Right renal cortex interstitium (tissue), 3 donors: ENCODE measurements at places on chromosomes 3 and 15.

- DNase-seq: no peak
These were observed 537.2 kb upstream of the IL12A start for GRCh38 chr3:159451482-159451881.

DNA sequence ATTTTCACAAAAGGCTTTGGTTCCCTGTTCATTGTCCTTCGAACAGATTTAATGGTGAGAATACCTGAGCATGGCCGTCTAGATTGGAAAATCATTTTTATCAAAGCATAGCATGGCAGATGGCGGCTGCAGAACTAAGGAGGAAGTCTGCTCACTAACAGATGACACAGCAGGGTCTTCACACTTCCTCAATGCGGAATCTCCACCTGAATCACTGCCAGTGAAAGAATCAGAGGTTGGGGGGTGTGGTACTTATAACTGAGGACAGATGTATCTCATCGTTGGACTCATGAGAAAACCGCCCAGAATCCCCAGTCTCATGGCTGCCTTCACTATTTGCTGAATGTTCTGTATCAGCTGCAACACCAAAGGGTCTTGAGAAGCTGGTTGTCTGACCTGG, 31.6 kb upstream of the PYGO1 start:
- no peak for DNase-seq

GRCh38 chr15:31278544-31279220, 48.0 kb upstream of the KLF13 start:
- no peak for DNase-seq

- no peak for DNase-seq
These were observed 39.4 kb downstream of the RPL22L1 start for GRCh38 chr3:170830580-170830979.

- no peak for DNase-seq
These were observed 209.8 kb downstream of the TNIK start for GRCh38 chr3:171250444-171250843.

DNA sequence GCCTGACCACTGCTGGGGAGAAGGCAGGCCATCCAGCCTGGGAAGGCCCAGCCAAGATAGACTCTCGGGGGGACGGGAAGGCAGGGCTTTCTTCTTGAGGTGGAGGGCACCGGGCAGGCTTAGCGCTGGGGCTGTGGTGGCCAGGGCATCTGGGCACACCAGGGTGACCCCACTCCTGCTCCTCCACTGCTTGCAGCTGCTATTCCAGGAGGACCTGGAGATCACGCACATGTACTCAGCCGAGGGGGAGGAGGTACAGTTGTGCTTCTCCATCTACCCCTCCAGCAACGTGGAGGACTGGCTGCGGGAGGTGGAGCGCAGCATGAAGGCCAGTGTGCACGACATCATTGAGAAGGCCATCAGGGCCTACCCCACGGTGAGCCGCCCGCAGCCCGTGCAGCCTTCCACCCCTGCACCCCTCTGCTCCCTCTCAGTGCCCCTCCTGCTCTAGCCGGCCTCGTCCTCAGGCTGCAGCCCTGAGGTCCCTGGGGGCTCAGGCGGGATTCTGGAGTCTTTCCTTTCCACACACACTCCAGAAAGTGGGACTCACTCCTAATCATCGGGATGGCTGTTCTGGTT, 42.3 kb downstream of the DNAH1 start:
- no peak for DNase-seq

- no peak for DNase-seq
These were observed 123.1 kb upstream of the LRRFIP2 start for GRCh38 chr3:37297459-37297858.

- DNase-seq: no peak
These were observed 5.1 kb downstream of the APBA2 start for GRCh38 chr15:28890711-28891495.

- no peak for DNase-seq
These were observed 553.1 kb downstream of the FHIT start for GRCh38 chr3:60698117-60698516.

DNA sequence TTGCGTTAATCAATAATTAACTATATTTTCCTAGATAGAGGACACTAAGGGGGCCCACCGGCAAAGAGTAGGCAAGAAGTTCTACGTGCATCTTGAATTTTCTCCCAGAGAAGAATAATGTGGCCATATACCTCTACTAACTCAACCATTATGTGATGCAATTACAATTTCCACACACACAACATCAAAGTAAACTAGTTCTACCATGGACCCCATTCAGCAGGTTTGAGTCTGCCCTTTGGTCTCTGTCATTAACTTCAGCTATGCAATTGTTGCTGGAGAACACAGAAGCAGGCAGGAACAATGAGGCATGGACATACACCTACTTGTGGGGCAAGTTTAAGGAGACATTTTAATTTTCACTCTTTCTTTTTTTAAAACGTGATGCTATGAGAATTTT, 705.9 kb downstream of the PDCD6IP start:
- DNase-seq: no peak

DNA sequence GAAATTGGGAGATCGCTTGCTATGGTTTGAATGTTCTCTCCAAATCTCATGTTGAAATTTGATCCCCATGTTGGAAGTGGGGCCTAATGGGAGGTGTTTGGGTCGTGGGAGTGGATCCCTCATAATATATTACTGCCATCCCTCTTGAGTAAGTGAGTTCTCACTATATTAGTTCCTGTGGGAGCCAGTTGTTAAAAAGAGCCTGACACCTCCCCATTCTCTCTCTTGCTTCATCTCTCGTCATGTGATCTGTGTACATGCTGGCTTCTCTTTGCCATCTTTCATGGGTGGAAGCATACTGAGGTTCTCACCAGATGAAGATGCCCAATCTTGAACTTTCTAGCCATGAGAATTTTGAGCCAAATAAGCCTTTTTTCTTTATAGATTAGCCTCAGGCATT, 43.0 kb upstream of the IL20RB start:
- DNase-seq: no peak

DNA sequence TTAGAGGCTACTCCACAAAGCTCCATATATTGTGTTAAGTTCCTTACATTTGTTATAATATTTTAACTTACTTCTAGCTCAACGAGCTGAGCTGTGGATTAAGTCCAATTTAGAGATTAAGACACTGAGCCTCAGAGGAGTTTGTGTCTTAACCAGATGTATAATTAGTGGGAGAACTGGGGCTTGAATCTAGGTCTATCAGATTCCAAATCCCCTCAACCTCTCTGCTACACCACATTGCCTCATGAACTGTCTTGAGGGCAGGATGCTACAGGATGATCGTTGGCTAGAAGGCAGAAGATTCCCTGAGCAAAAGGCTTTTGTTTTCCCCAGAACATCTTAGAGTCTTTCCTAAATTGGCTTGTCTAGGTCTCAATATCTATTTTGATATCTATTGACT, 890.8 kb downstream of the NAALADL2 start:
- no peak for DNase-seq

- DNase-seq: no peak
These were observed 31.2 kb upstream of the MYO5C start for GRCh38 chr15:52326756-52327155.

DNA sequence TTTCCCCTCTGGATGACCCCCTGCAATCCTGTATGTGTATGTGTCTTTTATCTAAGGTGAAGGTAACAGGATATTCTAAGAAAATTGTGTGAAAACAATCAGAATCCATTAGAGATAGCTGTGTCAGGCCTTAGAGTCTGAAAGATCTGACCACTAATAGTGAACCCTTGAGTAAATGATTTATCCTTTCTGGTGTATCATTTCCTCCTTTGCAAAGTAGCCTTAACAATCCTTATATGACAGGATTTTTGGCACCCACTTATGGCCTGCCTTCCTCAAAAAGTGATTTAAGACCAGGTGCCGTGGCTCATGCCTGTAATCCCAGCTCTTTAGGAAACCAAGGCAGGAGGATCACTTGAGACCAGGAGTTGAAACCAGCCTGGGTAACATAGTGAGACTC, 110.2 kb downstream of the RBPMS2 start:
- no peak for DNase-seq

DNA sequence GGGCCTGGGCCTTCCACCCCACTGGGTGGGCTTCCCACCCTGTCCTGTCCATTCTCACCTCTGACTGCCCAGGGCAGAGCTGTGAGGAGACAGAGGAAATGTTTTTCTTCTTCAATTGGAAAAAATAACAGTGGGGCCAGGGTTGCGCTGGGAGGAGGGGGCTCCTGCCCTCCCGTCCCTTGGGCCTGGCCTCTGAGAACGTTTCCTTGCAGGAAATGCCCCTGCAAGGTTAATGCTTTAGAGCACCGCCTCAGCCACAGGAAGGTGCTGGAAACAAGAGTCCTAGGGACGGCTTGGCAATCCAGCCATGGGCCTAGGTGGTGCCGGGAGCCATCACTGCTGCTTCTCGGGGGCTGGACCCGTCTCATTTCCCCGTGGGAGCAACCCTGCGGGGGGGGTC, 3.8 kb upstream of the PLXND1 start:
- DNase-seq: no peak

DNA sequence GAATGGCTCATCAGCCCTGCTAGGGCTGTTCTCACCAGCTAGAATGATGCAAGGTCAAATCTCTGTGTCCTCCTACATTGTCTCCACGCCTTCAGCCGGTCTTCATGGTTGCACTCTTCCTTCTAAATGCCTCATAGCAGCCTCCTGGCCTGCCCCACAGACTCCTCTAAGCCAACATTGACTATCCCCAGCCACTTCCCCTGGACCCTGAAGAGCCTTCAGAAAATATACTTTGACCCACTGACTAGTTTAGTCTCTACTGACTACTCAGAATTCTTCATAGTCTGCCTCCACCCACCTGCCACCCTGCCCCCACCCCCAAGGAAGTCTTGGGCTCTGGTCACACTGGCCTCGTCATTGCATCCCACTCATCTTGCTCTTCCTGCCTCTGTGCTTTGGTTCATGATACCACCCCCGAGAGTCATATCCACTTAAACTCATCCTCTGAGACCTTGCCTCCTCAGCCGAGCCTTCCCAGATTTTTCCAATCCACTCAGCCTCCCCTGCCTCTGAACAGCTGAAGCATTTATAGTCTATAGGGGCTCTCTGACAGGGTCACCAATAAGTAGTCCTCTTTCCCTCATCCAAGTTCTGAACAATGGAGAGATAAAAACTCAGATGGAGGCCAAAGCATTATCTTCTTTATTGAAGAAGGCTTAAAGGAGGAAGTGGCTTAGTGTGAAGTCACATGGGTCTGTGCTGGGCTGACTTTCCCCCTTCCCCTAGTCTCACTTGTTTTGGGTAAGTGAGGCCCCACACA, 9.5 kb upstream of the DOCK3 start:
- DNase-seq: no peak

GRCh38 chr3:132174500-132174899, 139.7 kb upstream of the CPNE4 start:
- DNase-seq: no peak

DNA sequence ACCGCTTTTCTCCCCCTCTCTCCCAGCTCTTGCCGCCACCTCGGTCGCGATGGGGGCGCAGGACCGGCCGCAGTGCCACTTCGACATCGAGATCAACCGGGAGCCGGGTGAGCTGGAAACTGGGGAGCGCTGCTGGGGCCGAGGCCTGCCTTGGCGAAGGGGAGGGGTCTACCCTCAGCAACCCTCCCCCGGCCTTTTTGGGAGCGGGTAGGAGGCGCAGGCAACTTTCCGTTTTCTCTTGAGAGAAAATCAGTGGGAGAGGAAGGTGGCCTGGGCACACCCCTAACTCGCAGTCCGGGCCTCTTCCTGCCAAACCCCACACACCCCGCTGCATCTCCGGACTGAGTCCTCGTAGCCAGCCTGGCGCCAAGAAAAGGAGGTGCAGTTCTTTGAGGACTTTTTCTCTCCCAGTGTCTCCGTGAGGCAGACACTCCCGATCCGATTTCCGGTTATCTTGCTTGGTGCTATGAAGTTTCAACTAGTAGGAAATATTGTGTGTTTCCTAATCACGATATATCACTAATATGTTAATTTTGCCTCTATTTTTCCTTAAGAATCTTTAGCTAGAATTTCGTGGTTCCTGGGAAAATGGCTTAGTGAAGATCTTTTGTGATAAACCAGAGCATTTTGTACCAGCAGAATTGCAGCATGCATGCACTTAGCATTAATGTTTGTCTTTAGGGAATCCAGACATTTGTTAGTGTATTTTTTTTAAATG, 631 bp downstream of the NKTR start:
- DNase-seq: no peak

DNA sequence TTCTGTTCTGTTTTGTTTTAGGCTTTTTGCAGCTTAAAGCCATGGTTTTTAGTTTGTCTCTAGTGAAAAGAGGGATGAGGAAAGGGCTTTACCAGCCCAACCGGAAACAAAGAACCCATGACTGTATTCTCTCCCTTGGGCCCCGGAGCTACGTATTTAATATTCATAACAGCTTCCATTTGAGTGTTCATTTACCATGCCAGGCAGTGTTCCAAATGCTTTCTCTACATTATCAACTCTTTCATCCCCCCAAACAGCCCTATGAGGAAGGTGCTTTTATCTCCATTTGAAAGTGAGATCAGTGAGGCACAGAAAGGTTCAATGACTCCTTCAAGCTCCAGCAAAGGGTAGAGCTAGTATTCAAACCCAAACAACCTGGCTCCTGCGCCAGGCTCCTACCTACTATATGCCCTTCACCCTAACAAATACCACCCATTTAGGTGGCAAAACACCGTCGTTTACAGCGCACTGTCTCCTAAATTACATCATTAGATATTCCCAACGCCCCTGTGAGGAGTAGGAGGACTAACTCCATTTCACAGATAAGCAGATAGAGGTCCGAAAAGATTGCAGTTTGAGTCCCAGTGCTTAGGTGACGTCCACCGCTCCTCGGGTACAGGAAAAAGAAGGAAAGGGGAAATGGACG, 27.9 kb downstream of the GTPBP8 start:
- DNase-seq: no peak

DNA sequence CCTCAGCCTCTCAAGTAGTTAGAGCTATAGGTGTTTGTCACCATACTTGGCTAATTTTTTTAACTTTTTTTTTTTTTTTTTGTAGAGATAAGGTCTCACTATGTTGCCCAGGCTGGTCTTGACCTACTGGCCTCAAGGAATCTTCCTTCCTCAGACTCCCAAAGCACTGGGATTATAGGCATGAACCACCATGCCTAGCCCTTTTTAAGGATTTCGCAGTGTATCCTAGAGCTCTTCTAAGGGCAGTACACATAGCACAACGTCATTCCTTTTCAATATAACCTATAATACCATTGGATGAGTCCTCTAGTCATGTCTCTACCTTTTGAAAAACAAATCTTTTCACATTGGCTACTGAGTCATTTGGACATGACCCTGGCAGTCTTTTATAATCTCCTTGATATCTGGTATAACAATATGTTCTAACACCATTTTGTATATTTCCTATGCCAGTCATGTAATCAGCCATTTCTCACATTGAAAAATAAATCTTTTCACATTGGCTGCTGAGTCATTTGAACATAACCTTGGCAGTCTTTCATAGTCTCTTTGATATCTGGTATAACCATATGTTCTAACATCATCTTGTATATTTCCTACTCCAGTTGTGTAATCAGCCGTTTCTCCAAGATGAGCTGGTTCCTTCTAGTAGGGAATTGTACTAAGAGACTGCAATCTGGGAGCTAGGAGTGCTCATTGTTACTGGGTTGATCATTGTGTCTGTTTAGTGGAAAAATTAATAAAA, 944.7 kb downstream of the MCTP2 start:
- no peak for DNase-seq

- DNase-seq: no peak
These were observed 302.3 kb downstream of the UACA start for GRCh38 chr15:70461017-70461416.
